ENCODE measurements at places on chromosomes 7 and 10.

GRCh38 chr10:97333601-97334369 is 744 bp downstream of the FRAT2 start:
- DNase-seq = peak; percentile 44

GRCh38 chr10:3877211-3878000 is 92.4 kb upstream of the KLF6 start:
- no peak for DNase-seq

- no peak for DNase-seq
Measured at GRCh38 chr7:49112222-49112621, 187.9 kb downstream of the CDC14C start.

DNA sequence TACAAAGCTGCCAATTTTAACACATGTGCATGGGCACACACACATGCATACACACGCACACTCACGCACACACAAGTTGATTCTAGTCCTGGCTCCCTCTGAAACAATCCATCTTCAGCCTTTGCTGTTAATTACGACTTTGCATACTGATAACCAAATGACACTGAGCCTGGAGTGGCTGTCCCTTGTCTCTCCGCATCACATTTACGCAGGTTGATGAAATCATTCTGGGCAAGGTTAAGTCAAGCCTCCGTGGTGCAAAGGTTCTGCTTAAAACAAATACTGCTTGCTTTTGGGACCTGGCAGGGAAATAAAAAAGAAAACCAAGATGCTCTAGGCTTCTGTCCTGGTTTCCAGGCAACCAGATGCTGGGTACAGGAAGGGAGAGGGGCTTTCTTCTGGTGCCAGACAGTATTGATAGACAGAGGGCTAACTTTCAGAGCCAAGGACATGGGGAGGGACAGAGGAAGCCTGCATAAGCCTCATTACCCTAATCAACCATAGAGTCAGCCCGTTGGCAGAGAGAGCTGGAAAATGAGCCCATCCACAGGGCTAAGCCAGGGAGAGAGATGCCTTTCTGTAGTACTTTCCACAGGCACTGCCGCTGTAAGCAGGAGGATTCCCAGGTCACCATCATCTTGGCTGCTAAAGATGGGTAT is 233.0 kb downstream of the WDR11 start:
- no peak for DNase-seq

- no peak for DNase-seq
Measured at GRCh38 chr10:33125111-33125510, 167.1 kb upstream of the ITGB1 start.

GRCh38 chr7:125599387-125599786 is 669.8 kb upstream of the POT1 start:
- DNase-seq = no peak

DNA sequence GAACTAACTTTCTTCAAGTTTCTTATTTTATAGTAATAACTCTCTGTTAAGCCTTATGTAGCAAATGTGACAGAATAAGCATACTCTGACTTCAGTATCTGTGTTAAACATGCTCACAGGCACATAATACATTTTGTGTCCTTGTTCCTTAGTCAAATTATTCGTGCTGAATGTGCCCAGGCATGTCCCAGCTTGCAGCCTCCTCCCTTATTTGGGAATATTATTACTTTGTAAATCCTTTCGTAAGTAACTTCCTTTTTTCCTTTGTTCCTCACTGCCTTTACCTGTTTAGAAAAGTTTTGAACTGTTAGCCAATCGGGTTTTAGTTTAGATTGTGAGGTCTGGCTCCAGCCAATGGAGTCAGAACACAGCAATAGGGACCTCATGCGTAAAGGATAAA is 46.9 kb downstream of the GALNT11 start:
- DNase-seq = no peak

DNA sequence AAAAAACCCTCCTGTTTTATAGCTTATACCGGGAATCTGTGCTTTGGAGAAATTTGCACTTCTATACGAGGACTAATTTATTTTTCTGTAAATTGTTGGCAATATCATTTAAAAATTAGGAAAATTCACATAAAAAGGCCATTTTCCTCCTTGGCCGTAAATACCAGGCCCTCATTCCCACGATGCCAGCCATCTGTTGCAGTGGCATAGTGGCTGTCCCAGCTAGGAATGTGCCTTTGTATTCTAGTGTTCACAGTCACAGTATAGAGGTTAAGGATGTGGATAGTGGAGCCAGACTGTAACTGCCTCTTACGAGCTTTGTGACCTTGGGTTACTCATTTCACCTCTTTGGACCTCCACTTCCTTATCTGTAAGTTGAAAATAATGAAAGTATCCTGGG is 312.5 kb downstream of the GPR158 start:
- no peak for DNase-seq

DNA sequence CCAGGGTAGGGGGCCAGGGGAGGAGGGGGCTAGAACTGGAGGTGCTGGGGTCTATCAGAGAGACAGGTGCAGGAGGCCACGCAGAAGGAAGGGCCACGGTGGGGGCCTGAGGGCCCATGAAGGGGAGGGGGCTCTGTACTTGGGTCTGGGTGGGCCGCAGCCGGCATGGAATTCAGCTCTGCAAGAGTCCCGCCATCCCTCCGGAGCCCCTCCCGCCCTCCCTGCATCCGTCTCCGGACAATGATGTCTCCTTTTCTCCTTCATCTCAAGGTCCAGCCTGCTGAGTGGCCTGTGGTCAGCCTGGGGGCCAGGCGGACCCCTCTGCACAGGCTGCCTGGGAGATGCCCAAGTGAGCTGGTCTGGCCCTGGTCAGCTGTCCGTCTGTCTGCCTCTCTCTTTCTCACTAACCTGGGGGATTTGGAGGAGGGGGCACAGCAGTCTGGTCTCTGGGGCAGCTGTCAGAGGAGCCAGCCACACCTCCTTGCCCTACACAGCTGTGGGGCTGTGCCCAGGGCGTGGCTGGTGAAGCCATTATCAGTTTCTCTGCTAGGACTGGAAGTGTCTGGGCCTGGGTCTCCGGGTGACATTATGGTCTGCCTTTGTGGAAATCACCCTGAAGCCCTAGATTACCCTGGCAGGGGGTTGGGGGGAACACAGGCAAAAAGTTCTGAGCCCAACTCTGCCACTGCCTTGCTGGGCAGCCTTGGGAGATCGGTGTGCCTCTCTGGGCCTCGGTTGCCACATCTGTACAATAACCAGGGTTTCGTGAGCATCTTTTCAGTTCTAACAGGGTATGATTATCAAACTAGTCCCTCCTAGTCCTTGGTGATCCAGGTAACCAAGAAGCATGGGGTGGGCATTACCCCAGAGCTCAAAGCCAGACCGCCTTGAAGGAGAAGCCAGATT is 19.0 kb upstream of the HSPB1 start:
- no peak for DNase-seq

- DNase-seq = no peak
Measured at GRCh38 chr7:7707806-7708205, 10.6 kb downstream of the RPA3 start.

DNA sequence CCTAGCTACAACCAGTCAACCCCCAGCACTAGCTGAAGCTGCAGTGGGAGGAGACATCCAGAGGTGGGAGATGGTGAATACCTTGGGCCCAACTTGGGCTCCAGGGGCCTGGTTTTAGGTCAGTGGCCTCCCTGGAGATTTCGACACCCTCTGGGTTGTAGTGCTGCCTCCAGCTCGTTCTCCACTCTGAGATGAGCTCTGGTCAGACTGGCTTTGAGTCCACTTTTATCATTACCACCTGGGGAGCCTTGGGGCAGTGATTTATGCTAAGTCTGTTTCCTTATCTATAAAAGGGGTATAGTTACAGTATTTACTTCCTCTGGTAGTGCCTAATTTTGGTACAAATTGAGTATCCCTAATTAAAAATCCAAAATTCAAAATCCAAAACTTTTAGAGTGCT is 22.8 kb downstream of the PPIA start:
- DNase-seq = peak; percentile 31

GRCh38 chr10:106577266-106577665 is 587.2 kb downstream of the SORCS1 start:
- DNase-seq = peak; percentile 18

GRCh38 chr7:132532281-132532680 is 44.0 kb downstream of the PLXNA4 start:
- DNase-seq = no peak

DNA sequence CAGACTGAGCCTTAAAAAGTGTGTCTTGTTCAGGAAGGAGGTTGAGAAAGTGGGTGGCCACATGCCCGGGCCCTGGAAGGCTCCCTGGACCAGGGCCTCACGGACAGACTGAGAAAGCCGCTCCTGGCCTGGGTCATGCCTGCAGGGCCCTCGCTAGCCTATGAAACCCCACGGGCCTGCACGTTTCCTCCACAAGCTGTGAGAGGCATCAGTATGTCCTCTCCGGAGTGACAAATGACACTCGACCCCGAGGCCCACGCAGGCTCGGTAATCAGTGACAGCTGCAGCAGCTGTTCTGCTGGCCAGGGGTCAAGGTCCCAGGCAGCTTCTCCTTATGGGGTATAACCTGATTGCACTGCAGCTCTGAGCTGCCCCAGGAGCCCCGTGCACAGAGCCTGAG is 47.6 kb downstream of the ASB13 start:
- no peak for DNase-seq

DNA sequence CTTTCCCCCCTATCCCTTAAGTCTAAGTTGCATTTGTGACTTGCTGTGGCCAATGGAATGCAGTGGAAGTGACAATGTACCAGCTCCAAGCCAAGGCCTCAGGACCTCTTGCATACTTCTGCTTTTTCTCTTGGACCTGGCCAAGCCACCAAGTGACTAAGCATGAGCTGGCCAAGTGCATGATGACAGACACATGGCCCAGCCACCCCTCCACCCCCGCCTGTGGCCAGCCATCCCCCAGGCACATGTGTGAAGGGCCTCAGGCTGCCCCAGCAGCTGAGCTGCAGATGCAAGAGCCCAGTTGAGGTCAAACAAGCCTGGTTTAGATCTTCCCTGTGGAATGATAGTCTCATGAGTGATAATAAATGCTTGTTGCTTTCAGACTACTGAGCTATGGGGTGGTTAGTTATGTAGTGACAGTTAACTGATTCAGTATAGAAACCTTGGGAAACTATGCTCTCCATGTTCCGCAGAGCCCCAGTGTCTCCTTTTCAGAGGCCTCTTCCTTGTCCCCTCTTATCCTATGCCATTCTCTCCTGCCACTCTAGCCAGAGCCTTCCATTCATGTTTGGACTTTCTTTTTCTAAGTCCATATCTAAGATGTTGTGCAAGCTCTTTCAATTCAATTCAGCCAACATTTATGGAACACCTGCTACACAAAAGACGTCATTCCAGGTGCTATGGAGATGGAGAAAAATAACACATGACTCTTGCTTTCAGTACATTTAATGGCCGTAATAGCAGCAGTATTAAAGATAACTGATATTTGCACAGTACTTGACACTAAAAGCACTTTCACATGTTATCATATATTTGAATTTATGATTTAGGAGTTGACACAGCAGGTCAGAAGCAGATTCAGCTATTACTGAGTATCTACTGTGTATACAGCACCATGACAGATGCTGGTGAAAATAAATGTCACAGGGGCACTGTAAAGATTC is 55.5 kb upstream of the LOXL4 start:
- DNase-seq = no peak

GRCh38 chr10:20274571-20274970 is 458.3 kb downstream of the PLXDC2 start:
- DNase-seq = no peak

- DNase-seq = no peak
Measured at GRCh38 chr7:31466036-31466435, 47.9 kb upstream of the ITPRID1 start.

DNA sequence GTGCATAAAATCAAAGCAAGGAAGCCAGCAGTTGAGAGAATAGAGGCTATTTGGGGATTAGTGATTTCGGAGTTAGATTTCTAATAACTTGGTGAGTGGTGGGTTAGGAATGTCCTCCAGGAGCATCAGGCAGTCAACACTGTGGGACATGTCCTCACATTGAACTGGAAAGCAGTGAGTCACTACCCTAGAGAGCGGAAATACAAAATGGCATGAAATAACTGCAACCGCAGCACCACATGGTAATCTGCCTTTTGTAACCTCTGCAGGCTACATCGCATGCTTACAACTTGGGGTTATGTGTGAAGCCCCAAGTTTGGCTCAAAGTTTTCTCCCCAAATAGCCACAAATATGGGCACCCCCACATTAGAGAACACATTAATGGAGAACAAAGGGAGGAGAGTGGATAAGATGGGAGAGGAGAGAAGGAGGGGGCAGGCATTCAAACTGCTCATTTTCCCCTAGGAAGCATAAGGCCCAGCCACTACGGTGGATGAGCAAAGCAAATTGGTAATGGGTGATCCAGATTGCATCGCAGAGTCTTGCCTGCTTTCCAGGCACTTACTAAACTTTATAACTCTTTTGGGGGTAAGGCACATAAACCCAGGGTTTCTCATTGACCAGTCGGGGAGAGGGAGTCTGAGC is 22.0 kb upstream of the SLF2 start:
- no peak for DNase-seq

DNA sequence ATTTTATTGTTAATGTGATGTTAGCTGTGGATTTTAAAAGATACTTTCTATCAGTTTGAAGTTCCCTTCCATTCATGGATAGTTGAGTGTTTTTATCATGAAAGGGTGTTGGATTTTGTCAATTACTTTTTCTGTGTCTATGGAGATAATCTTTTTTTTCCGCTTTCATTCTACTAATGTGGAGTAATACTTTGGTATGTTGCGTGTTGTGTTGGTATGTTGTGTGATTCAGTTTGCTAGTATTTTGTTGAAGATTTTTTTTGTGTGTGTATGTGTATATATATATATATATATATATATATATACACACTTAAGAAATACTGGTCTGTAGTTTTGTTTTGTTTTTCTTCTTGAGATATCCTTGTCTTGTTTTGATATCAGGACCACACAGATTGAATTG is 100.3 kb downstream of the CCSER2 start:
- no peak for DNase-seq

DNA sequence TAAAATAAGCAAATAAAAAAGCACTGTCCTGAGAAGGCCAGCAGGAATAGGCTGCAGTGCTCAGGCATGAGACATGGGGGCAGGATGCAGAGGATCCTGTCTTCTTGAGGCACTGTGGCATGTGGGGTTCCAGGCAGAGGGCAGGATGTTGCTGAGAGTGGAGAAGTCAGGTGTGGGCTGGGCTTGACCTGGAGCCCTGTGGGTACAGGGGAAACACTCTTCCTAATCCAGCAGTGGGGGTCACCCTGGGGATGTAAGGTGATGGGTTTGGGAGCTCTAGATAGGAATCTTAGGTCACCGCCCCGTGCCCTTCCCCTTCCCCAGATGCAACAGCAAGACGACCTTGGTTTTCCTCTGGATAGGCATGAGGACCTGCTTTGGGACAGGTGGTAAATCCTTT is 13.6 kb downstream of the SUMF2 start:
- DNase-seq = no peak

DNA sequence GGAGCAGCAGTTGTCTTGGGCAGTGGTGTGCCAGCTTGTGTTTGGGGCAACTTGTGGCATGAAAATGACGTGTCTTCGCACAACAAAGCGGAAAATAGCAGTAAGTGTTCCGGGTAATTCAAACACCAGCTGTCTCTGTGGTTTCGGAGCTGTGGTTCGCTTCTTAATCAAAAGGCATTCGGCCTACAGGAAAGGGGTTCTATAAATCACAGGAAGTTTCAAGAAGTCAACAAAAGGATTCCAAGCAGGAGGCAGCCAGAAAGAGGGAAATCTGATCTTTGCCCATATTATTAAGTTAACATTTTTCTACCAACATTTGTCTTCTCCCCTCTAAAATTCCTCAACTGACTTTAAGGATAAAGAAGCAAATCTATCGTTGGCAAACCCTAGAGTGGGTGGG is 353.4 kb downstream of the FGFR2 start:
- no peak for DNase-seq

All from HEK293T (cell line).